Daoy (cell line): ENCODE measurements at places on chromosomes 5 and 9.

- DNase-seq, result peak; percentile 15
These were observed 141.3 kb upstream of the LPAR1 start for GRCh38 chr9:111179577-111179976.

GRCh38 chr5:107769519-107769918 is 98.8 kb upstream of the EFNA5 start:
- DNase-seq, result no peak

DNA sequence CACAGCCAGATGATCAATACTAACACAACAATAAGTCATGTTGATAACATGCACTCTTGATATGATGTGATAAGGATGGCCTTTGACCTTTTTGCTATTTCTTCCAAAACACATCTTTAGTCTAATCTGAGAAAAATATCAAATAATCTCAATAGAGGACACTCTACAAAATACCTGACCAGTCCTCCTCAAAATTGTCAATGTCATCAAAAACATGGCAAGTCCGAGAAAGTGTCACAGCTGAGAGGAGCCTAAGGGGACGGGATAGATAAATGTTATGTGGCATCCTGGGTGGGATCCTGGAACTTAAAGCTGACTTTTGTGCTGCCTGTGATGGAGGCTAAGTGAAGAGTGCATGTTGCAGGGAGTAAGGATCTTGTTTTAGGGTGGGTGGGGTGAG is 699.6 kb upstream of the ADAMTS16 start:
- no peak for DNase-seq

DNA sequence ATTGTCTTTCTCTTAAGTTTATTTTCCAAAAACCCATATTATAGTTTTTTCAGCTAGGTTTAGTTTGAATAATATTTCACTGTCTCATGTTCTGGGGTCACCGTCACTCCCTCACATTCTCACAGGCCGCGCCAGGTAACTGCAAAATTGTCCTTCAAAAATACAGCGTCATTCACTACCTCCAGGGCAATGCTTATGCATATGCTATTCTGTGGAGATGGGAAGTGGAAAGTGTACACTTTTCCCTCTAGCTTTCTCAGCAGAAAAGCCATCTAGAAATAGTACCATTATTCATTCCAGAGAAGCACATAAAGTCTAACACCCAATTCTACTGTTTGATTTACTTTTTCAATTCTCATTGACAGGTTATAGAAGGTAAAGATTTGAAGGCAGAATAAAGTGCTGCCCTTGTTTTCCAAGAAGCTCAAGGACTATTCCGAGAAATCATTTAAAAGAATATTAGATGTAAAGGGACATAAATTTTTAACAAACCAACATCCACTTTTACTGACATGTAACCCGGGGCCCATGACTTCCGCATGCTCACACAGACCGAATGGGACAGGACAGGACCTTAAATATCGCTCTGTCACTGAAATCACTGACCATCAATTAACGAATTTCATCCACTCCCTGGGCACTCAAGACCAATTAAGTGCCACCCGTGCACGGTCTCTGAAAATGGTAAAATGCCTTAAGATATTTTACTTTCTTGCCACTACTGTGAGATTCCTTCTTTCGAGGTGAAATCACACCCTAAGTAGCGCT is 720 bp downstream of the NUDT12 start:
- no peak for DNase-seq

DNA sequence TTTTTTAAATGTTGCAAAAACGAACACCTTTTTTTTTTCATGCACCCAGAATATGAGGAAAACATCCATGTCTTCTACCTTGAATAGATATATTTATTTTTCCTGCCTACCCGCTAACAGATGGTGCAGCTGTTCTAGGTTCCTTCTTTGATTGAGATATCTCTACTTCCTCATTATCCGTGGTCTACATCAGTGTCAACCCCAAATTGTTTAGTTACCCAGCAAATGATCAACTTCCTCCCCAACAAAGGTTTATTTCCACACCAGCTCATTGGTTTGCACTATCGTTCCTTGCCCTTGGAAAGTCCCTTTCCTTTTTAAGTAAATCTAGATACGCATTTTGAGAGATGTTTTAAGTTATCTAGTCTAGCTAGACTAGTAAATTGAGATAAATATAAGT is 166.4 kb downstream of the PRR16 start:
- no peak for DNase-seq

DNA sequence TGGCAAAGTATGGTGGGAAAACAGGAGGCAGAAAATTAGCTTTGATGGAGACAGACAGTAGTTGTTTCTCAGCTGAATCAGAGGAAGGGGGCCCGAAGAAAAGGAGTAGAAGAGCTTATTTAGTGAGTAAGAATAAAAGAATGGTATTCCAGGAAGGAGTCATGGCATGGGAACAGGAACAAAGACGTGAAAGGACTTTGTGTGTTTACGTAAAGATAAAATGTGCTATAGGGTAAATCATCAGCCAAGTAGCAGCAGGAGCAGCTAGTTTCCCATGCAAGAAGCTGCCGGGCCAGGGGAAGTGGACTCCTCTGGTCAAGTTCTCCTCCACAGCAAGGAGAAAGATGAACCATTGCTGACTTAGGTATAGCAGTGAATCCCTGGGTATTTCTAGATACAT is 454.5 kb downstream of the HINT1 start:
- DNase-seq, result no peak

GRCh38 chr5:96283589-96283988 is 149.5 kb downstream of the PCSK1 start:
- no peak for DNase-seq

- DNase-seq, result no peak
These were observed 277.5 kb downstream of the CEMIP2 start for GRCh38 chr9:71490810-71491209.

GRCh38 chr9:81855538-81855937 is 72.7 kb upstream of the SPATA31D4 start:
- DNase-seq, result peak; percentile 15

GRCh38 chr5:104904561-104904960 is 1342.0 kb upstream of the NUDT12 start:
- DNase-seq, result no peak

DNA sequence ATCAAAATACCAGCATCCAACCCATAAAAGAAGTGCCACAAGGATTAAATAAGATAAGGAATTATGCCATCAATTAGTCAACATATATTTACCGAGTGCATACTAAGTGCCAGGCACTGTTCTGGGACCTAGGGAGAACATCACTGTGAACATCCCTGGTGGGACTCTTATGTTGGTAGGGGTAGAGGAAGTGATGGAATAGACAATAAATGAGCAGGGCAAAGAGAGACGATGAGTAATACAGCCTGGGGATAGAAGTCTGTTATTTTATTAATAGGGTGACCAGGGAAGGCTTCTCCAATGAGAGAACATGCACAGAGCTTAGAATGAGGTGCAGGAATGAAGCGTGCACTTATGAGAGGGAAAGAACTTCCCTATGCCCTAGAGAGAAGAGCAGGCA is 47.4 kb upstream of the VLDLR start:
- peak; percentile 32 for DNase-seq

GRCh38 chr9:130689937-130690700 is 3.5 kb upstream of the EXOSC2 start:
- peak; percentile 98 for DNase-seq

GRCh38 chr9:27382308-27382707 is 85.4 kb upstream of the EQTN start:
- no peak for DNase-seq

GRCh38 chr9:23764219-23764618 is 61.8 kb downstream of the ELAVL2 start:
- DNase-seq, result no peak

DNA sequence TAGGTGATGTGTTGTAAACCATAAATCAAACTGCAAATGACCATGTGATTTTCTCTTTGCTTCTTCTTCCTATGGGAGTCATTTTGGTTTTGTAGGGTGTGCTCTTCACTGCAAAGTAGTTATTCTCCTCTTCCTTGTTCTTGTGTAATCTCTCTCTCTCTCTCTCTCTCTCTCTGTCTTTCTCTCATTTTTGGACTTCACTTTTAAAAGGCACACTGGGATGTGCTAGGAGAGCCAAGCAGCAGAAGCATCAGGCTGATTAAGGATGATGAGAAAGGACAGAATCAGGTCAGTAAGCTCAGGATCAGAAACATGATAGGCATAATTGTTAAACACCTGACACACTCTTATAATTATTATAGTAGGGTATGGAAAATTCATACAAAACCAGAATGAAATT is 505.3 kb upstream of the ZNF608 start:
- DNase-seq, result no peak

DNA sequence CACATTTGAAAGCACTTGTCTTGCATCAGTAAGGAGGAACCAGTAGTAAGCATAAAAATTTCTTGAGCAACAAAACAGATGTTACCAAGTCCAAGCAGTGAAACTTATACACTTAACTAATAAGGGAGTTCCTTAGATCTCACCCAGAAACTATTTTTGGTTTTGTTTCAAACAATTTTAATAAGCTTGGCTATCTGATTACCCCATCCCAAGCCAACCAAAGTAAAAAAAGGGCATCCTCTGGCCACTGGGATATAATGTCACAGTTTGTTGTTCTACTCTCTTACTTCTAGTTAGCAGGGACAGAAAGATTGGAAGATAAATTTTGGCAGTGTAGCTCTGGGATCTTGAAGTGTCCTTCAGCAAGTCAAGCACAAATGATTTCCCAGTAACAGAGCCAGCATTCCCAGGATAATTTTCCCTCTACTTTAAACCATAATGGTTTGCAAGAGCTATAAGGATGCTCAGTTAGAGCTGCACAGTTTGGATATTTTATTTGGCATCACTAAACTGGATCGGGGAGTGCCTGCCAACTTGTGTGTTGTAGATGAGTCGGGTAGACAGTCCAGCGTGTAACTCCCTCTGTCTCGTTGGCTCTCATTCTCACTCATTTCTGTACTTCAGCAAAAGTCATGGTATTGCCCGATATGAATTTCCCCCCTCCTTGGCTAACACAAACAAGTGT is 161.9 kb upstream of the HMHB1 start:
- no peak for DNase-seq

- no peak for DNase-seq
These were observed 263.6 kb downstream of the FANCC start for GRCh38 chr9:95053611-95054570.

DNA sequence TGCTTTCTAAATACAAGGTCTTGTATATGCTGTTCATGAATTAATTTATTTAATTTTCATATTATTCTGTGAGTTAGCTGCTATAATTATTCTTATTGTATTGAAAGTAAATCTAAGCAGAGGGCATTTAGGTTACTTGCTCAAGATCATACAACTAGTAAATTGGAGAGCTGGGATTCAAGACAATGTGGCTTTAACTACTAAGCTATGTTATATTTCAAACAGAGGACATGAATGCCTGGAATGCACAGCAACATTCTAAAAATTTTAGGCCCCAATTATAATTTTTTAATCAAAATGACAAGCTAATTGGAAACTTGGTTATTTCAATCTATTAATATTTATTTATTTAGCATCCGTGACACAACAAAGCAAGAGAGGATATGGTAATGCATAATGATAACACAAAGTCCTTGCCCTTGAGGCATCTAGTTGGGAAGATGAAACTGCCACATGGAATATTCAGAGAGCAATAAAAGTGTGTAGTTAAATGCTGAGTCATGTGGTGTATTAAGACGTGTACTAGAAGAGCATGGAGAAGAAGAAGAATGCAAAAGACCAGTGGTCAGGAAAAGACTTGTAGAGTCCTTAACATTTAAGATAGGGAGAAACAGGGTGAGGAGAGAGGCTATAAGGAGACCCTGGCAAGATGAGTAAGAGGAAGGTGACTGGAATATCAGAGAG is 24.4 kb downstream of the CTXN3 start:
- no peak for DNase-seq

DNA sequence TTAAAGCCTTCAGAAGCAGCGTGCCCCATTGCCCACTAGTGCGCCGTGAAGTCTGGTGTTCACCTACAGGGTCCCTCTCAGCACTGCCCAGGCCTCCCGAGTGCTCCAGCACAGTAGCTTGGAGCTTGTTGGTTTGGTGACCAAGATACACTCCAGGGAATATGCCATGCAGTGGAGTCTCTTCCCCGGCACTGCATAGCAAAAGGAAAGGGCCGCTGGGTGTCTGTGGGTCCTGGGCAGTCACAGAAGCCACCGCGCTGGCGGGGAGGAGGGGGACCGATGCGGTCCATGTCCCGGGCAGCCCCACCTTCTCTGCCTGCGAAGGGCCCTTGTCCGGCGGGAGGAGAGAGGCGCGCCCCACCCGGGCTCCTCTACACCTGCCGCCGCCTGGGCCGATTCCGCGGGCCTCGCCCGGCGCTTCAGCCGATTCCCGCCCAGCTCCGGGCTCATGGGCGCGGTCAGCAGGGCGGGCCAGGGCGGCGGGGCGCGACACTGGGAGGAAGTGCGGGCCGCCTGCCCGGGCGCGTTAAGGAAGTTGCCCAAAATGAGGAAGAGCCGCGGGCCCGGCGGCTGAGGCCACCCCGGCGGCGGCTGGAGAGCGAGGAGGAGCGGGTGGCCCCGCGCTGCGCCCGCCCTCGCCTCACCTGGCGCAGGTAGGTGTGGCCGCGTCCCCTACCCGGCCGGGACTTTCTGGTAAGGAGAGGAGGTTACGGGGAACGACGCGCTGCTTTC is at the start of gene SYK:
Gene SYK (plus strand): TSS at position 579 of the 732 bp plus-strand sequence. CDS start 42,080 bp downstream, outside the sequence.
- DNase-seq, result peak; percentile 71

DNA sequence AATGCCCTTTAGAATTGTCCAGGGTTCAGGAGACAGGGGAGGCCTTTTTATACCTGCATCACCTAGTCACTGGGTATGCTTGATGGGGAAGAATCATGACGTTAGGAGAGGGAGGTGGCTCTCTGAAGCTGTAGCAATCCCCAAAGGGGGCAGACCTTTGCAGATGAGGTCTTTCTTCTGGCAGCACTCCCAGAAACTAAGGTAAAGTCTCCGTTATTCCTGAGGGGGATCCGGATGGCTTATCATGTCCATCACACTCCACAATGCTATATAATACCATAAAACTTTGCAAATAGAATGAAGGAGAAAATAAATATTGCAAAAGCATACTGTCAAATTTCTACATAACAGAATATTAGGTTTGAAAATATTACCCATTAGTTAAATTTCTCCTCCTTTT is 21.5 kb upstream of the CAST start:
- no peak for DNase-seq

- DNase-seq, result no peak
These were observed 41.7 kb upstream of the CLINT1 start for GRCh38 chr5:157900644-157901043.
